ENCODE measurements at places on chromosomes 16 and 17.
A peak's percentile ranks its signal among the peaks of the same experiment; 100 is the strongest.

GRCh38 chr16:31674686-31675085 lies 147.0 kb downstream of the AHSP start:
- no peak for DNase-seq

DNA sequence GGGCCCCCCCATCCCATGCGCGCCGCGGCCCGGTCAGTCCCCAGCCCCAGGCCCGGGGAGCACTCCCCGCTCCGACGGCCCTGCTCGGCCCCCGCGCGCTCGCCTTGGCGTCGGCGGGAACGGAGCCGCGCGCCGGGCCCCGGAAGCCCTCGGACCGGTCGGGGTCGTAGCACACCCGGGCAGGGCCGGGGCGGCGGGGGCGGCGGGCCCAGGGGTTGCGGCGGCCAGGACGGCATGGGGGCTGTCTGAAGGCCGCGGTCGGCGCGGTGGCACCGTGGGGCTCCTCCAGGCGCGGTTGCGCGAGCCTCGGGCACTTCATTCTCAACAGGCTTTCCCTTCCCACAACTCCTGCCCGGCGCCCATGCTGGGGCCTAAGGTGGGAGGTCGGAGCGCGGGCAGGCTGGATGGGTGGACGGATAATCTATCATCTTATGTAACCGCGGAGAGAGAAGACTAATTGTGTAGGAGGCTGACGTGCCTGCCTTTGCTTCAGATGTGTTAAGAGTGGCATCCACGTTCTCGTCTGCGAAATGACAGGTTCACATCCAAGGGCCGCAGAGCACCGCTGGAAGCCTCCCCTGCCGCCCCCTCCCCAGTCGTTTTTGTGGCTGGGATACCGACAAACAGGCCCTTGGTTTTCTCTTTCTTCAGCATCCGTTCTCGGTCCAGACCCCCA lies 708 bp downstream of the BAIAP2 start:
- DNase-seq: no peak

- no peak for DNase-seq
Observed at GRCh38 chr17:49552070-49552751, 23.5 kb upstream of the NXPH3 start.

GRCh38 chr16:57257455-57258070 lies 12.5 kb downstream of the ARL2BP start:
- no peak for DNase-seq

DNA sequence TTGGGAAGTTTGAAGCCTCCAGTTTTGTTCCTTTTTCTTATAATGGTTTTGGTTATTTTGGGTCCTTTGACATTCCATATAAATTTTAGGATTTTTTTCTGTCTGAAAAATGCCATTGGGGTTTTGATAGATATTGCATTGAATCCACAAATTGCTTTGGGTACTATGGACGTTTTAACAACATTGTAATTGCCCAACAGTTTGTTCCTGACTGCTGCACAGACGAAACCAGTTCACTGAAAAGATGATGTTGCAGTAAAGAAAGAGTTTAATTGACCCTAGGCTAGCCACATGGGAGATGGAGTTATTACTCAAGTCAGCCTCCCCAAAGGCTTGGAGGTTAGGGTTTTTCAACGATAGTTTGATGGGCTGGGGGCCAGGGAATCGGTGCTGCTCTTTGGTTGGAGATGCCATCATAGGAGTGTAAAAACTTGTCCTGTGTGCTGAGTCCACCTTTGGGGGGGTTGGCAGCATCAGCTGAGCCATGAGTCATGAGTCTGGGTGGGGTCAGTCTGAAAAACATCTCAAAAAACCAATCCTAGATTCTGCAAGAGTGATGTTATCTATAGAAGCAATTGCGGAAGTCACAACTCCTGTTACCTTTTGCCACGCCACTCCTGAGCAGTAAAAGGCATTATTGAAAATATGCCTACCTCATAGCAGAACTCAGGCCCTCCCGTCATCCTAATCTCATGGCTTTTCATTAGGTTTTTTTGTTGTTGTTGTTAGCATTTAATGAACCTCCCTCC lies 2.7 kb upstream of the PRSS41 start:
- no peak for DNase-seq

- peak; percentile 55 for DNase-seq
Observed at GRCh38 chr17:17819561-17819995, 17.2 kb downstream of the SREBF1 start.
